ENCODE measurements at places on chromosomes 2 and 18.

GRCh38 chr2:24721470-24721869 lies 71.7 kb downstream of the PTRHD1 start:
- DNase-seq: no peak

DNA sequence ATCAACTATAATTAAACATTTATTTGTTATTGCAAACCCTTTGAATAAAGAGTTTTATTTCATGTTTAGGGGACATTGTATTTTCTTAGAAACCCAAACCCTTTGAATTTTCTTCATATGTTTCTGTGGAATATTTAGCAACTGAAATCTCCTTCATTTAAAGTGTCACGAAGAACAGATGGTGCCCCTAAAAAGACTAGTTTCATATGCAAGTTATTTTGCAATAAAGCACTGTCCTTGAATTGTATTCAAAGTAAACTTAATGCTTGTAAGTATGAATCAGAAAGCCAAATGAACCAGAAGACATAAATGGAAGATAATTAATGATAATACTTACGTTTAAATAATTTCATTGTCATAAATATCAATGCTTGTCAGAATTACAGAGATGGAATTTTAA lies 151.9 kb upstream of the CWC22 start:
- DNase-seq: no peak

DNA sequence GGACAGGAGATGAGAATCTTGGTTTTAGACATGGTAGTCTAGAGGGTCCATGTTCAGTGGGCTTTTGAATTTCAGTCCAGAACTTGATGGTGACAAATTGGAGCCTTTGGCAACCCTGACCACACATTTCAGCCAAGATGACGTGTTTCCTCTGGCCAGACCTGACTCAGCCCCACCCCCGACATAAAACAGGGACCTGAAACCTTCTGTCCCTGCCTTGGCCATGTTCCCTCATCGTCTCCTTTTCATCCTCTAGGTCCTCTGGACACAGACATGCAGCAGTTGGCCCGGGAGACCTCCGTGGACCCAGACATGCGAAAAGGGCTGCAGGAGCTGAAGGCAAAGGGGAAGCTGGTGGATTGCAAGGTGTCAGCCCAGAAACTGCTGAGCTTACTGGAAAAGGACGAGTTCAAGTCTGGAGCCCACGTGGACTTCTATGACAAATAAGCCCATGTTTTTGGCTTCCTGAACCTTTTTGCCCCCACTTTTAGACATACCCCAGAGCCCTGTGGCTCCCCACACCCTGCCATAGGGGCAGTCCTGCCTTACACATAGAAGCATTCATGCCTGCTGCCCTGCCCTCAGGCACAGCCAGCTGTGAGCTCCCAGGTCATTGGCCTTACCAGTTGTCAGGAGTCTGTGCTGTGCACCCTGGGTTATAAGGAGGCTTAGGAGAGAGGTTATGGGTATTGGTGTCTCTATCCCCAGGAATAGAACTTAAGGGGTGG lies 4.0 kb downstream of the SPR start:
- no peak for DNase-seq

DNA sequence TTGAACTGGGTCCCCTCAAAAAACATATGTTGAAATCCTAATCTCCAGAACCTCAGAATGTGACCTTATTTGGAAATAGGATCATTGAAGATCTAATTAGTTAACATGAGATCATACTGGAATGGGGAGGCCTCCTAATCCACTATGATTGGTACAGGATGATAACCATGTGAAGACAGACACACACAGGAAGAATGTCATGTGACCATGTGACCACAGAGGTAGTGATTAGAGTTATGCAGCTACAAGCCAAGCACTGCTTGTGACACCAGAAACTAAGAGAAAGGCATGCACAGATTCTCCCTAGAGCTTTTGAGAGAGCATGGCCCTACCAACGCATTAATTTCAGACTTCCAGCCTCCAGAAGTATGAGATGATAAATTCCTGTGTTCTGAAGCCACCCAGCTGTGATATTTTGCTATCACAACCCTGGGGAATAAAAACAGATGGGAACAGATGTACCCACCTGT lies 47.0 kb upstream of the TGIF1 start:
- DNase-seq: peak; percentile 18

DNA sequence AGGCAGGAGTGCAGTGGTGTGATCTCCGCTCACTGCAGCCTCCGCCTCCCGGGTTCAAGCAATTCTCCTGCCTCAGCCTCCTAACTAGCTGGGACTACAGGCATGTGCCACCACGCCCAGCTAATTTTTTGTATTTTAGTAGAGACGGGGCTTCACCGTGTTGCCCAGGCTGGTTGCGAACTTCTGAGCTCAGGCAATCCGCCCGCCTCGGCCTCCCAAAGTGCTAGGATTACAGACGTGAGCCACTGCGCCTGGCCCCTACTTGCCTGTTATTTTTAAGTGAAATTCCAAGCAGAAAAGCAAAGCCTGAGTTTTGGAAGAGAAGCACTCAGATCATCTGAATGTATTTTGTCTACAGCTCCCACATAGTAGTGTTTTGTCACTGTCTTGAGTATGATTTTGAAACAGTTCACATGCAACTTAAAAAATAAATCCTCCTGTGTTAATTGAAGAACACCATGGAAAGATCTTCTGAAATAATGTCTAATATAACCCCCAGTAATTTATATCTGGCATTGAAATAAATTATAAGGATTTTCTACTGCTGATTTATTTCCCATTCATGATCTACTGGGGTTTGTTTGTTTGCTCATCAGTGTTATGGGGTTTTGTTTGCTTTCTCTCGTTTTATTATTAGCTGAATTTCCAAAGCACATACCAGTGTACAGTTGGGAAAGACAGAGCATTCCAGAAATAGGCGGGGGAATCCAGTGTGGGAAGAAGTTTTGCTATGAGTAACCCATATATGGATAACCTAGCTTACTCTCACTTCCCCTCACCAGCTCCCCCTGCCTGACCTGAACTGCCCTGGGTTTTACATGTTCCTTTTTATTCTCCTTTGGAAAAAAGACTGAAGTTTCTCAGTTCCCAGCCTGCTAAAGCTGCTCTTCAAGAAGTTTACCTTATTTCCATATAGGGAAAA lies 80.1 kb upstream of the MAP3K20 start:
- no peak for DNase-seq

DNA sequence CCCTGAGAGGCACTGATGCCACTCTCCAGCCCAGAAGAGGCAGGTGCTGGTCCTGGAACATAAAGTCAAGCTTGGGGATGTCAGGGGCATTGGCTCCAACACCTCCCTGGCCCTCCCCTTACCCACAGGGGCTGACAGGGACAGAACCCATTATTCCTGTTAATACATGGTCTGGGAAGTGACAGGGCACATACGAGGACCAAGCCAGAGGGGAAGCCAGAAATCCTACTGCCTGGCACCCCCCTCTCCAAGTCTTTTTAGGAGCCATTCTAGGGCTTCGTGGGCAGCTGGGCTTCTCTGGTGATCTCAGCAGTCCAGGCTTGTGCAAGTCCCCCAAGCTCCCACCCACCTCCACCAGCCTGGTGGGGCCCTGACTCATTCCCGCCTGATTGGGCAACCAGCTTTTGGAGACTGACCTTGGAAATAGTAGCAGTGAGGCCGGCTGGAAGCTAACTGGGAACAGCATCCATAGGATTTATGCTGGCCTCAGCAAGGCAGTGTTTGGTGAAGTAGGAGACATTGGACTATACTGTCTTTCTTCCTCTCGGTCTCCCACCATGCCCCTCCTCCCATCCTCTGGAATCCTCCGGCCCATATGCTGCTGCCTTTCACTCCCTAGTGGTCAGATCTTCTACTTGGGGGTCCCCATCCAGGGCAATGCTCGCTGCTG lies 86.4 kb upstream of the HK2 start:
- no peak for DNase-seq

DNA sequence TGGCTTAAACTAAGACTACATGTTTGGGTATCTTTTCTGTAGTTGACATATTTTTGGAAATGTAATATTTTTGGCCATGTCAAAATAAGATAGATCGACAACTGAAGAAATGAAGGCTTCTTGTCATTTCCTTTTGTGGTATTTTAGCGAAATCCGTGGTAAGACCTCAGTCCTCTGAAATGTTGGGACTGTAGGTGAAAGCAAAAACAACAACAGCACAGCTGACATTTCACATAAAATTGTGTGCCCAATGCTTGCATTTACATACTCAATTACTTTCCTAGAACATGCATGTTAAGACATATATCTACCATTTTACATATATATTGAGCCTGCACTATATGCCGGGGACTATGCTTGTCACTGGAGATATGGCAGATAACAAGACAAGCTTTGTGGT lies 50.2 kb downstream of the SPP2 start:
- DNase-seq: no peak

GRCh38 chr2:242022550-242023290 lies 153.2 kb downstream of the RTP5 start:
- DNase-seq: no peak

DNA sequence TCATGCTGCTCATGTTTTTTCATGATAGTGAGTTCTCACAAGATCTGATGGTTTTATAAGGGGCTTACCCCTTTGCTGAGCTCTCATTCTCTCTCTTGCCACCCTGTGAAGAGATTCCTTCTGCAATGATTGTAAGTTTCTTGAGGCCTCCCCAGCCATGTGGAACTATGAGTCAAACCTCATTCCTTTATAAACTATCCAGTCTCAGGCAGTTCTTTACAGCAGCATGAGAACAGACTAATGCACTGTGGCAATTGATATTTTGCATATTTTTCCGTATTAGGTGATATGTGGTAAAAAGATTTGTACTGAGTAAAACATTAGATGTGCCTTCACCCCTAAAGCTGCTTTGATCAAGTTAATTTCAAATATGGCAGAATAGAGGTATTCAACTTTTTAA lies 48.8 kb downstream of the RAB27B start:
- no peak for DNase-seq

DNA sequence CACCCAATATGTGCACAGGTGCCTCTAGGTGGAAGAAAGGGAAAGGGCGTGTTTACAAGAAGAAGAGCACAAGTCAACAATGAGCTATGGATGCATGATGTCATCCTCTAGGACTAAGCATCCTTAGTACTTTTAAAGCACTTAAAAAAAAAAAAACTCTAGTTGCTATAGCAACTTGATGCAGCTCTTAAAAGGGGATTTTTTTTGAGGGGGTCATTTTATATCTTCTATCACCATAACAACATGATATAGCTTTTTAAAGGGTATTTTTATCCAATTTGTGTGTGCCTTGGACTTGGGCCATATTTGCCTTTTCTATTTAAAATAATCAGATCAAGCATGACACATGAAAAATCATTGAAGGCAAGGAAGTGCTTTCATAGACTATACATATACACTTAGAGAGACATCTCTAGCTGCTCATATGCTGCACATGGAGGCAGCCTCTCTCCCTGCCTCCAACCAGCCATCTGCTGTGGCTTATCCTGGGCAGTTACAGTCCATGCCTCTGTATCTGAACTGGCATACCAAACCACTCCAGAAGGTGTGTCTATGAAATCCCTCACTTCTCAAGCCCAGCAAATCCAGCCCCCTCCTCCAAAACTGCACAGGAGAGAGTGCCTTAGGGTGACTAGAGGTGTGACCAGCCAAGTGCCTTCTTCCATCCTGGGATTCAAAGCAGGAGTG lies 165.4 kb downstream of the MSH2 start:
- DNase-seq: no peak

- DNase-seq: no peak
These were observed 71.4 kb upstream of the SPOPL start for GRCh38 chr2:138430181-138430580.

DNA sequence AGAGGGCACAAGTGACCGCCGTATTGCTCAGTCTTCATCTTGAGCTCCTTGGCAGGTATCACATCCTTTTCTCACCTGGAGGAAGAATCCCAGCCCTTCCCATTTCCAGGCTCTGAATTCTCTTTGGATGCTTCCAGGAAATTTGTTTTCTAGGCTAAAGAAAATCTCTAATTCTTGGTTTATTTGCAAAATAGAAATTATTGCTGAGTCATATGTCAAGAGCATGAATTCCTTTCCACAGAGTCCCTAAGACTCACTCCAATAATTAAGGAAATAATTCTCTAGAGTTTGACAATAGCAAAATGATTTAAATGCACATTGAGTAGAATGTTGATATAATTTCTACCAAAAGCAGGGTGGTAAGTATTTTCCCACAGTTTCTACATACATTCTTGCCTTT lies 16.3 kb upstream of the CCDC68 start:
- no peak for DNase-seq

DNA sequence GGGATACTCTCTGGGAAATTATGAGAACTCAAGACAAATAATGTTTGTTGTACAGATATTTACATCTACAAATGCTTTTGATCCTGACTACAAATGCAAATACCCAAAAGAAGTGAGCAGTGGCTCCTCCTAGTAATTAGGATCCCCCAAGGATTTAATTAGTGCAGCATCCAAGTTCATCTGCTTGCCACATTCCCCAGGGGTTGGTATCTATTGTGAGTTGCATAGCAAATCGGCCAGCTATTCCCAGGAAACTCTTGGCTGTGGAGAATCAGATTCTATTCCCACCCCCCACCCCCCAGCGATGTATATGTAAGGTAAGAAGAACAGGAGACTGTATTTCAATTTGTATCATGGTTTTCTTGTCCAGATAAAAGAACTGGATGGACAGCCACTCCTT lies 725.1 kb upstream of the CDH7 start:
- DNase-seq: no peak

DNA sequence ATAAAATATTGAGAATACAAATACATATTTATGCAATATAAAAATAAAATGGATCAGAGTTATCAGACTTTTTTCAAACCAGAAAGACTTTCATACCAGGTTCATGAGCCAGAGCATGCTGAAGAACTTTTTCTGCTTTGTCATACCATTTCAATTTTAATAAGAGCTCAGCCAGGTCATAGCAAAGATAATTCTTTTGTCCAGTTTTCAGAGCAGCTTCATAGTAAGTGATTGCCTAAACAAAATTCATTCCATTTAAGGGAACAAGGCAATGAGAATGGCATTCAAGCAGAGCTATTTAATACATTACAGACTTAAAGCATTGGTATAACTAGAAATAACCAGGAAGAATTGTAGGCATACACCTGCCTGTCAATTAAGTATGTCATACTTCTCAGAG lies 42.3 kb downstream of the TTC21B start:
- no peak for DNase-seq
